ENCODE measurements at places on chromosomes 7 and 10.

DNA sequence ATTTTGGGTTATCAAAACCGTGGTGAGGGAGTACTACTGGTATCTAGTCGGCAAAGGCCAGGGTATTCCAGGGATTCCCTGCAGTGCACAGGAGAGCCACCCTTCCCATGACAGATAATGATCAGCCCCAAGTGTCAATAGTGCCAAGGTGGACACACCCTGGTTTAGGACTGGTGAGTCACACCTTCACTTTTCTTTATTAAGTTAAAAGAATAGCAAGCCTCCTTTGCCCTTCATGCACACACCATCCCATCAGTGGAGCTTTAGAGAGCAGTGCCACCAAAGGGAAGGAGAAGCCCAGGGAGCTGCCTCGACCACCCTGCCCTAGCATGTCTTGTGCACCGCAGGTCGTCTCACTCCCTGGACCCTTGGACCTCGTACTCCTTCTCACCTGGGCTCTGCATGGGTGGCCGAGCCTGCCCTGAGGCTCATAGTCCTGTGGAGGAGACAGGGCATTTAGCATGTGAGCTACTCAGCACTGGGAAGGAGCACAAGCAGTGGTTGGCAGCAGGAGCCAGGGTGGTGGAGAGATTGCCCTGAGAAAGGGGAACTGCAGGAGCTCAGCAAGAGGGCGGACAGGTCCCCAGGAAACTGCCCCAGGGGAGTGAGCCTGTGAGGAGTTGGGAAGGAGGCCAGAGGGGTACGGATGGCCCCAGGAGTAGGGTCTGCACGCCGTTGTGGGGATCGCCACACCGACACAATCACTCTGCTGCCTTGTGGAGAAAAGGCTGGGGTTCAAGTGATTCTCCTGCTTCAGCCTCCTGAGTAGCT is 17.4 kb downstream of the UBE2D4 start:
- DNase-seq: no peak

DNA sequence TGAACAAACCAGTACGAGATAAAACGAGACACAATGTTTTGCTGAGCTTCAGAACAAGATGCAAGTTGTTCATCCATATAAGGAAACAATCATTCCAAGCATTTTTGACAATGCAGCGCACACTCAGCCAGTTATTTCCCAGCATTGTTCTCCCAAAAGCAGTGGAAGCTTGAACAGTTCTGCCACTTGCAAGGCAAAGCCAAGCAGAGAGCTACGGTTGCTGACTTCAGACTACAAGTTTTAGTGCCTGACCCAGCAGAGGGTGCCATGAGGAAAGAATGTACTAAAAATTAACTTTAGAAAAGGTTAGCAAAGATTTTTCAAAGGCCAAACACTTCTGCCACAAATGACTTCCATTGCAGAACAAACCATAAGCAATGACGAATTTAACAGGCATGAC is 152.5 kb downstream of the SLC25A13 start:
- DNase-seq: no peak

DNA sequence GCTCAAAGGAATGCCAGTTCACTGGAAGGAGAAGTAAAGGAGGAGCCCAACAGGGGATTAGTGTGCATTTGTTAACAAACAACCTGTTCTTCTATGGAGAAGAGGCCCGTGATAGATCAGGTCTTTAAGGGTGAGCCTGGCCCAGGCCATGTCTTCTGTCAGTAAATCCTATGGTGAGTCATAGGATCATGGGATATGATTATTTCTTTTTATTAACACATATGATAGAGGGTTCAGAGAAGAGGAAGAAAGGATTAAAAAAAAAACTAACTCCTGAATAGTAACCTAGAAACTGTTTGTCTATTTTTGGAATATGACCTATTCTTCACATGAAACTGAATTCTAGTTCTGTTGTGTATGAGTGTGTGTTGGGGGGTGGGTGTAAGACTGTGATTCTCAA is 70.4 kb downstream of the GPR158 start:
- DNase-seq: no peak

GRCh38 chr7:47968847-47969774 is 10.3 kb downstream of the HUS1 start:
- peak; percentile 50 for DNase-seq

DNA sequence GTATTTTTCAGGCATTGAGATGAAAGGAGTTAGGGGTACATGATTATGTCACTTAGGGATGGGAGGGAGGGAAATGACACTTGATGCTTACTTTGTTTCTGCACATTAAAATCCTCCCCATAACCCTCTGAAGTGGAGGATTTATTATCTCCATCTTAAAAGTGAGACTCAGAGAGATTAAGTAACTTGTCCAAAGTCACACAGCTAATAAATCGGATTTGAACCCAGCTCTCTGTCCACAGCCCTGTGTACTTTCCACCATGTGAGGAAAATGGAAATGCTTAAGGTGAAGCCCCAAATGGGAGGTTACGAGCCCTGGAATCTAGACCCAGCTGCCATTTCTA is 58.6 kb downstream of the HK1 start:
- DNase-seq: no peak

- no peak for DNase-seq
These were observed 52.2 kb upstream of the SEC61G start for GRCh38 chr7:54811041-54811845.

DNA sequence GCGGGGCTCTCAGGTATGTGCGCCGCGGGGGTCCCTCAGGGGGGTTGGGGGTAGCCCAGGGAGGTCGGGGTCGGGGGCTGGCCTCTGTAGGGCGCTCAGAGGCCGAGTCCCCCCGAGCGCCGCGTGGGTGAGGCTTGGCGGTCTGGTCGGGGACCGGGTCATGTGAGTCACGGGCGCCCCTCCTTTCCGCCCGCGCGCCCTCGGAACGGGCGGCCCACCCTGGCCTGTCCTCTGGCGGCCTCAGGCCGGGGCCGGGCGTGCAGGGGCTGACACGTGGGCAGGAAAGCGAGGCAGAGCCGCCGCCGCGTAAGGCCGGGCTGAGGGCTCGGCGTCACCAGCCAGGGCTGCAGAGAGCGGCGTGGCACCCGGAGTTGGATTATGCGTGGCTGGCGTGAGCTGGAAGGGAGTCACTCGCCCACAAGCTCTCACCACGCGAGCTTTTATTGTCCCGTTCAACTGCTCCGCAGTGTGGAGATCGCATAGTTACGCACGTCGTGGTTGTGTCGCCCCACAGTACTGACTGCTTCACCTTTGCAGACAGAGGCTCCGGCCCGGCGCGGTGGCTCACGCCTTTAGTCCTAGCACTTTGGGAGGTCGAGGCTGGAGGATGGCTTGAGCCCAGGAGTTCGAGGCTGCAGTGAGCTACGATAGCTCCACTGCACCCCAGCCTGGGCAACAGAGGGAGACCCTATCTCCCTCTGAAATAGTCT is 385 bp downstream of the SHLD2 start:
- peak; percentile 42 for DNase-seq

DNA sequence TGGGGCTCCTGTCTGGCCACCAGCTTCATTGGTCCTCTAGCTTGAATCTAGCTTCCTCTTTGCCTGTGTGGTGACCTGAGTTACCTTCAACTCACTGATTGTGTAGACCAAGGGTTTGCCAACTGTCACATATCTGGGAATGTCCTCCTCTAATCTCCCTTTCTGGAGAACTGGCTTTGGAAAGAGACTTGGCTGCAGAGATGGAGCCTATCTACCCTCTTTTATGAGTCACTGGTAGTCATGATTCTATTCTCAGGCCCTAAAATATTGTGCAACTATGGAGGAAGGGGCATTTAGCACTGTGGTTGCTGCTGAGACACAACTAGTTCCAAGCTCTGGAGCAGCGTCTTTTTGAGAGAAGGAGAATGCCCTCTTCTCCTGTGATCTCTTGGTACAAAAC is 691.3 kb downstream of the KCNMA1 start:
- no peak for DNase-seq

DNA sequence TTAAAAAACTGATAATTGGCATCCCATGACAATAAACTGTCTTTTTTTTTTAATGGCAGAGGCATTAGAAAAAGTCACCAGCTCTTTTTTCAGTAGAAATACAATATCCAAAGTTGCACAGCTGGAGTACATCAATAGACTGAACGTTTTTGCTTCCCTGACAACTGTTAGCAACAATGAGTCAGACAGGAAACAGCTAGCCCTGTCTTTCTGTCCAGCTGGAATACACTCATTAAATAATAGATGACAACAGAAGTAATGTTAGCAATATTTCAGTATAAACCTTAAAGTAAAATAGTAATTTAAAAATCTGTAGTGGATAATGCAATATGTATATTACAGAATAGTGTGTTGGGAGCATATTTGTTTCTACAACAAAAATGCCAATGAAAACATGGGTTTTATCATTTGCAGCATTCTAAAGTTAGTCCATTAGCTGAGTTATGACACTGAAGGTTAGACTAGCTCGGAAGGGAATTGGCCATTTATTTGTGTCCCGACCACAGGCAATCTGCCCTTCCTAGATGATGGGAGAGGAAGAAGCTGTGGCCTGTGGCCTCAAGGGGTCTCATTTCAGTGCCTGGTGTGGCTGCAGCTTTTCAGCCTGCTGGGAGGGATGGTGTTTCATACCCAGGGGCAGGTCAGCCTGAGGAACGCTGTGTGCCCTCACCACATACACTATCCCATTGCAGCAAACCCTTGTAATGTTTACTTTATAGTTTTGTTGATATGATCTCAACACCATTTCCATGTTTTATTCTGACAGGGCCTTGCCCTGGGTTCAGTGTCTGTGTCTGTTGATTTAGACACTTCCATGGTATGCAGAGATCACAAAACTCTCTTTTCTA is 173.3 kb downstream of the SLC16A9 start:
- no peak for DNase-seq

DNA sequence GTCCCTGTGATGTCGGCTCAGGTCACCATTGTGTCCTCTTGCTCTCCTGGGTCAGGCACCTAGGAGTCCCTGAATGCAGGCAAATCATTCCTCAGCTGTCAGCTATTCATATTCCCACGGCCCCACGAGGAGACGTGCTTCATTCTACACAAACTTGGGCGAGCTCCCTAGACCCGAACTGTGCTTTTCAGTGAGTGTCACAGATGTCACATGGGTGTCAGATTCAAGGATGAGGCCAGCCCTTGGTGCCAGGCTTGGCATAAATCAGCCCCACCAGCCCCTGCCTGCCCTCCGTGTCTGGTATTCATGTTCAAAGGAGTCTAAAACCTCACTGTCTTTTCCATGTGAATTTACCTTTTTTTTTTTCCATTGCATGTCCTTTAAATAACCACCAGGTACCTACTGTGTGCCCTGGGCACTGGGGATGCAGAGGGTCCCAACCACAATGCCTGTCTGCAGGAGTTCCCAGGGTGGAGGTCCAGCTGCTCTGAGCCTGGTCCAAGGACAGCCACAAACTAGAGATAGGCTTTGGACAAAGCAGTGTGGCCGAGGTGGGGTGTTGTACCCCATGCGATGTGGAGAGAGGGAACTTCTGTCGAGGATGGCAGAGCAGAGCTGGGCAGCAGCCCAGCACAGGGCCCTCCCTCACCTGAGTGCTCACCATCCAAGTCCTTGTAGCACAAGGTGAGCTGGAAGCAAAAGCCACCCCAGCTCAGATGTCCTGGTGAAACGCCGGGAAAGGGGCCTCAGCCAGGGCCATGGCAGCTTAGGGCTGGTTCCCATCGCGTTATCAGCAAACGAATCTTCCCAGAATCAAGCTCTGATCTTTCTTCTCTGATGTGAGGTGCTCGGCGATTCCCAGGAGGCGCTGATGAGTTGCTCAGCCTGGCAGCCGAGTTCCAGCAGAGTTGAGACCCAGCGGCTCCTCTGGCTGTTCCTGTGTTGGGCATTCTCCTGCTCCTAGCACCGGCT is 611.9 kb downstream of the PTPRN2 start:
- DNase-seq: no peak

DNA sequence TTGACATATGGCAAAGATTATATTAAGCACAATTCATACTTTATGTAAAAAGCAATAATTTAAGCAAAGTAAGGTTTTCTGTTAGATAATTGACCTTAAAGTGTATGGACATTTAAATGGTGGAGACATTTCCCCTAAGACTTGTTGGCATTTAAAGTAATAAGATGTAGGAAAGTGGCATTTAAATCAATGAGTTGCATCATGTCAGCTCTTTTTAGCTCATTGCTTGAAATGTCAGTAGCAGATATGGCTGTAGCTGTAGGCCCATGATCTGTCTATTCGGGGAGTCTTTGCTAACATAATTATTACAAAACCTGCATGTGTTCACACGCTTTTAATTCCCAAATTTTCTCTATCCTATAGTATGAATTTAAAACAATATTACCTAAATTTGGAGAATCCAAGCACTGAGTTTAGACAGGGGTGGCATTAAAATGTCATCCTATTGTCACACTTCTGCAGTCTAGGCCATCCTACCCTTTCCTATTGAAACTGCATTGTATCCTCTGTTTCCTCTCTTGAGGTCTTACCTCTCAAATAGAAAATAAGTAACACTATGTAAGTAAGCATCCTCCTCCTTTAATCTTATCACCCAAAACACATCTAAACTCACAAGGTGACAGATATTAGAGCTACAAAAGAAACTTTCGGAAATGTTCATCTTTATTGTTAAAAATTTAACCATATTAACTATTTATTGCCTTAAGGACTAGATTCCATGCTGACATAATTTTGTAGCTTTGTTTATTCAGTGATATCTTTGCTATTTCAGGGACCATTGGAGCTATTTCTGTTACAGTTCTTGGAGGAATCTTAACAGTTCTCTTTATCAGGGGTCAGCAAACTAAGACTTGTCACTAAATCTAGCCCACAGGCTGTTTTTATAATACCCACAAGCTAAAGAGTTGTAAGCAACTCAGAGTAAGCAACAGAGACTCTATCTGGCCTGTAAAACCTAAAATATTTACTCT is 91.2 kb downstream of the LCOR start:
- no peak for DNase-seq
